Cortex of kidney (tissue), 1 donor: ENCODE measurements at places on chromosomes 12 and 14.

DNA sequence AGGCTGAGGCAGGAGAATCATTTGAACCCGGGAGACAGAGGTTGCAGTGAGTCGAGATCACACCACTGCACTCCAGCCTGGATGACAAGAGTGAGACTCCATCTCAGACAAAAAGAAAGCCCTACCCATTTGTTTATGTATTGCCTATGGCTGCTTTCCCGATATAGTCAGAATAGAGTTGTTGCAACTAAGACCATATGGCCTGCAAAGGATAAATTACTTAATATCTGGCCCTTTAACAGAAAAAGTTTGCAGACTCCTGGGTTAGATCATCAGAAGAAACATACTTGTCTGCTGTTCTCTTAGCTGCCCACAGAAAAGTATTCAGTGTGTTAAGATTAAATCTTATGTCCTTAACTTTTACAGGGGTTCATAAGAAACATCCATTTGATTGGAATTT lies 122.4 kb upstream of the VASH1 start:
- no peak for DNase-seq

- no peak for DNase-seq
These were observed 879 bp upstream of the HSPB8 start for GRCh38 chr12:119177724-119178380.

DNA sequence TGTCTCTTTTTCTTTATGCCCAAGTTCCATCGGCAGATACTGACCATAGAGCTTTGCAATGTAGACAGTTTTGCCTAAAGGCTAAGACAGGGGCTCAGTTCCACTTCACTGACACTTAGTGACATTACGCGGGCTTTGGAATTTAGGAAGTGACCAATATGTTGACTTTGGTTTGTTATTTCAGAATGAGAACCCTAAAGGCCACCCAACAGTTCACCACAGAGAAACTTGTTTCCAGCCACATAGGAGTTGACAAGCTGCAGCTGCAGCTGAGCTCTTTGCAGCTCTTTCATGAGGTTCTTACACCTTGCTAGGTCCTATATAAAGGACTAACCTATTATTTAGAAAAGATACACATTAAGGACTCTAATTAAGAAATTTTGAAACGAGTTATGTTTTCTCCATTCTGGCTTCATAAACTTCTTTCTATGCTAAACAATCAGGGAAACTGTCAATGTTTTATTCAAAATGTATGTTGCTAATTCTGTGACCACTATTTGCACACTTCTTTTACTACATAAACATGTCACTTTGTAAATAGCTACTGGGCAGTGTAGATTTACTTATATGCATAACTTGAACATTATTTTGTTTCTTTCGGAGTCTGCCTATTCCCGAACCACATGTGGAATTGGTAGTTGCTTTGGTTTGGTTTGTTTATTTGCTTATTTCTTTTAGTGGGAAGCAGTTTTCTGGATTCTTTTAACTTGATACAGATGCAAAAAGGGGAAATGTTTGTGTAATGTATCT lies 18.5 kb upstream of the KLRD1 start:
- DNase-seq = no peak

GRCh38 chr12:53292426-53292825 lies 2.9 kb upstream of the PFDN5 start:
- DNase-seq = no peak

DNA sequence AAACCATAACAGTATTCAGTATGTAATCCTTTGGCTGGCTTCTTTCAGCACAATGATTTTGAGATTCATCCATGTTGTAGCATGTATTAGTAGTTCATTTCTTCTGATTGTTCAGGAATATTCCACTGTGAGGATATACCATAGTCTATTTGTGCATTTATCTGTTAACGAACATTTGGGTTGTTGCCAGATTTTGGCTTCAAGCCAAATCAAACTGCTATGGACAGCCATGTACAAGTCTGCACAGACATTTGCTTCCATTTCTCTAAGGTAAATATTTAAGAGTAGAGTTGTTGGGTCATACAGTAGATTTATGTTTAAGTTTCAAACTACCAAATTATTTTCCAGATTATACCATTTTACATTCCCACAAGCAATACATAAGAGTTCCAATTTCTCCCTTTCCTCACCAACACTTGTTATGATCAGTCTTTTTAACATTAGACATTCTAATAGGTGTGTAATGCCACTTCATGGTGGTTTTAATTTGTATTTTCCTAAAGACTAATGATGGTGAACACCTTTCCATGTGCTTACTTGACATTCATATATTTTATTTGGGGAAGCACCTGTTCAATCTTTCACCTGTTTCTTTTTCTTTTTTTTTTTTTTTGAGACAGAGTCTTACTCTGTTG lies 56.6 kb downstream of the ZFYVE21 start:
- DNase-seq = no peak

DNA sequence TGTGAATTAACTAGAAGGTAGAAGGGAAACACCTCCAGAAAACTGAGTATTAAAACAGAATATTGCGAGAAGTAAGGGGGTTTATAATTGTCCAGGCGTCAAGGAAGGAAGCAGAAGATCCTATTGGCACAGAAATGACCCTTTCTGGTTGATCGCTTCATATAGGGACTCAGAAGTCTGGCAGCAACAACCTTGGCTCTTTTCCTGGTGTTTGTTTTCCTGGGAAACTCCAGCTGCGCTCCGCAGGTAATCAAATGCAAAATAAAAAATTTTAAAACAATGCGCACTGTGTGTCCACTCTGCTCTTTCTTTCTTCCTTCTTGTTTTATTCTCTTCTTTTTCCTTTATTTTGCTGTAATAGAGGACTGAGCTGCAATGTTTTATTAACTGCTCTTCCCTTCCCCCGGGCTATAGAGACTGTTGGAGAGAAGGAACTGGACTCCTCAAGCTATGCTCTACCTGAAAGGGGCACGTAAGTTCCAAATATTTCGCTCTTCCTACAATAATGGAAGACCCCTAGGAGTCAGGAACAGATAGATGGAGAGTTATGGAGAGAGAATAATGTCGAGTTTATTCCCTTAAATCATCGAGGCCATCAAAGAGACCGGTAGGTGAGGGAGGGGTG lies 737 bp downstream of the SPX start:
- DNase-seq = no peak

DNA sequence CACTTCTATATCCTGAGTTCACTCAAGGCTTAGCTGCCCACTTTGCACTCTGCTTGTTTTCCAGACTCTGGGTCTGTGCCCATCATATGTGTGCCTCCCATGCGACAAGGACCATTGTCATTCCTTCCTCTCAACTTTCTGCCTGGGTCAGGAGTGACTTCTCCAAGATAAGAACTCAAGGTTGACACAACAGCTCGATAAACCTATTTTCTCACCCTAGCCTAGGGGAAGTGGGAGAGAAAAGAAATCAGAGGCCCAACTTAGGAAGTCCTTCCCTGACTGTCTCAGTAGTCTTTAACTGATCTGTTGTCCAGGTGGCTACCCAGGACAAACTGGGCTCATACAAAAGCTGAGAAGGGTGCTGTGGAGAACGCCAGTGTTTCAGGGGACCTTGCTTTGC lies 1.7 kb downstream of the SMUG1 start:
- no peak for DNase-seq

DNA sequence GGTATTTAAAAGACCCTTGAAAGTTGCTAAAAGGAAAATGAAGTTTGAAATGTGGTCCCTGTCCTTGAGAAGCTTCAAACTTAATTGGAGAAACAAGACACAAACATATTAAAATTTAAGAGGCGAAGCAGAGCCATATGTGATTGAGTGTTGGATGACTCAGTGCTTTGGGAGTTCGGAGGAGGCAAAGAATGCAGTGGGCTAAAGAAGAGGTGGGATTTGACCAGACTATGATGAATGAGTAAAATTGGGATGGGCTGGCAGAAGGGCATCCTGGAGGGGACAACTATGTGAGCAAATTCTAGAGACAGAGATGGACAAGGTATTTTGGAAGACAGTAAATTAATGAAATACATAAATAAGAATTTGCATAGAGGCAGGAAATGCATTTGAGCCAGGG lies 358.6 kb downstream of the EGLN3 start:
- no peak for DNase-seq

GRCh38 chr12:108150436-108150835 lies 21.3 kb downstream of the WSCD2 start:
- no peak for DNase-seq

DNA sequence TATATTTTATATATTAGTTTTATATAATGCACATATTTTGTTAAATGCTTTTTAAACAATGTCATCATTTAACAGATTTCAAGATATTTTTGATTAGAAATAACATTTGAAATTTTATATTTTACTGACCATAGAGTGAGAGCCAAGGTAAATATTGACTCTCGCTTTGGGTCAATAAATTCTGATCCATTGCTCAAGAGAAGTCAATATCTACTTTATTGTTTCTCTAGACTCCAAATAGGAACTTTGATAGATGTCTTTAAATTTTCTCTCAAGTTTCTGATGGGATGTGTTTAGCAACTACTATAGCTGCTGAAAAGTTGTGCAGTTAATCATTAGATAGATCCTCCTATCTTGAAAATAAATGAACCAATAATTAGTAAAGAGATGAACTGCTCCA lies 61.4 kb upstream of the ATXN7L3B start:
- DNase-seq = no peak

- no peak for DNase-seq
These were observed 9.7 kb downstream of the MLH3 start for GRCh38 chr14:75041613-75042012.

GRCh38 chr14:97726676-97727075 lies 929.5 kb downstream of the VRK1 start:
- DNase-seq = no peak

- no peak for DNase-seq
These were observed 267.9 kb downstream of the TMTC2 start for GRCh38 chr12:82954572-82954971.
